ENCODE measurements at places on chromosomes 2 and 18.

DNA sequence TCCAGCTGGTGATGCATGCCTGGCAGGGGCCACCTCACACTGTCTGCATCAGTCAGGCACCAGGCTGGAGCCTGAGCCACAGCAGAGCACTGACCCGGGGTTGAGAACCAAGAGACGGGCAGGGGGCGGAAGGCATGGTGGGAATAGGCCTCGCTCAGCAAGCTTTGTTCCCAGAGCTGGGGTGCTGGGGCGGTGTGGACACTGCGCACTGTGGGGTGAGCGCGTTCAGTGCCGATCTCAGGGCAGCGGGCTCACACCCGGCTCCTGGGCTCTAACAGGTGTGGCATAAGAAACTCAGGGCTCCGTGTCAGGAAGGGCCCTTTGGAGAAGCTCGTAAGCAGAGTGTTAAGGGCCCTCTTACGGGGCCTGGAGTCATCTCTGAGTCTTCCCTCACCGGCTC is 15.7 kb downstream of the SH3RF3 start:
- DNase-seq: no peak

DNA sequence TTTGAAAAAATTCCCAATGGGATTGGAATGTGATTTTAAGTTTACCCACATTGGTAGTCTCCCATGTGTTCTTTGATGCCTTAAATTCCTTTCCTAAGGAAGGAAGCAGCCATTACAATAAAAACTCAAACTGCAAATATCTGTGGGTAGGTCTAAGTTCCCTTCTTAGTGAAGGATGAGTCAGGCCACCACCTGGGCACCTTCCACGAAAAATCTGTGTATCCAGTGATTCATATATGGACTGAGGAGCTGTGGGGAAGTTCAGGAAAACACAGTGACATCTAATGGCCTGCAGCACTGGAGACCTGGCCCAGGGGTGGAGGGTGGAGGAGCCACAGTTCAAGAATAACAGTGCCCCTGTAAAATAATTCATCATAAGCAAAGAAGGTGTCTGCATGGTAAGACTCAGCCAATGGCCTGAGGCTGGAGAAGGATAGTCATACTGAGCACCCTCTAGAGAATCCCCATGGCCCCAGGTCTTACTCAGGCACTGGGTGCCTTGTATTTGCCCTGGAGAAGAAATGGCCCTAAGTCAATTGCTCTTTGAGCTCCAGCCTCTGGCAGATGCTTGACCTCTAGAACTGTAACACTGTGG is 248.6 kb downstream of the SP3 start:
- no peak for DNase-seq

- no peak for DNase-seq
These were observed 45.6 kb upstream of the TTC39C start for GRCh38 chr18:23968638-23969604.

DNA sequence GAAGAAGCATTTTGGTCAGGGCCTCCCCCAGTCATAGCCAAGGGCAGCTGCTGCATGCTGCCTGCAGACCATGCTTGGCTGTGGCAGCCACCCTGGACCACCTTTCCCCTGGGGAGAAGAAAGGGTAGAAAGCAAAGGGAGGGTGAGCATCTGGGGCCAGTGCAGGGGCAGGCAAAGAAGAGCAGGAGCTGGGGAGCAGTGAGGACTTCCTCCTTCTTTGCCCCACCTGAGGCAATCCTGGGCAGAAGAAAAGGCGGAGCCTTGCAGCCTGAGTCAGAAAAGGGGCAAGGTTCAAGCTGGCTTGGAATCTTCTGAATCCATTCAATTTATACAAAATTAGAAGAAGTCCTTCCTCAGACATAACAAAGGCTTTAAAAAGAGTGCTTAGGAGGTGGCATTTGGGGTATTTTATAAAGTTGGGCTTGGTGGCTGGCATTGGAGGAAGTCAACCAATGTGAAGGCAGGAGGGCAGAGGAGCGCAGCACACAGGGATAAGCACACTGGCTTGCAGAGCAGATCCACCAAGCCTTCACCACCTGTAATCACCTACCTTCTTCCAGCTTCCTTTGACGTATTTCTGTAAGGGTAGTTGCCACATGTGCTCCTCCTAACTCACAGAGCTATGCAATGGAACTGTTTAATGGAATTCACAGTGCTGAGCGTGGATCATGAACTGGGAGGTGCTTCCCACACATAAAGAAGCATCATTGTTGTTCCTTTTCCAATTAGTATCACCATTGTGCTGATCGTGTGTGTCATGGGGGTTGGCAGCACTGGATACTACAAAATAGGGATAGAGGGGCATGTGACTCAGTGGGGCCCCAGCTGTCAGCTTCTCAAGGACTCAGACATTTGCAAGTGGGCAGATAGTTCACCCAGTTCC is 154.4 kb upstream of the EPAS1 start:
- no peak for DNase-seq

DNA sequence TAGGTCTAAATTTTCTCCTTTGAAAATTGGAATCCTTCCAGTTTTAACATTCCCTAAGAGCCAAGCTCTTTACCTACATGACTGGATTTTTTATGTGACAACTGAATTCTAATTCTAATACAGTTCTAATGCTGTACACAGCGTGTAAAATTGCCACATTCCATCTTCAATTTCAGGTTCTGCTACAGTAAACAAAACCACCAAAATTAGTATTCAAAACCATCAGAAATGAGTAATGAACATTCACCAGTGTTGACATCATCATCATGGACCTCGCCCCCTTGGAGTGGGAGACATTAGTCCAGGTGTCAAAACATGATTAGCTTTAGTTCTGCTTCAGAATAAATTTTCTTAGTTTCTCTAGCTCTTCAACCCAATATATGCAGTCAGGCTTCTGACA is 133.6 kb downstream of the MBD2 start:
- no peak for DNase-seq

- DNase-seq: no peak
These were observed 249.7 kb upstream of the NCKAP5 start for GRCh38 chr2:133817680-133818566.

DNA sequence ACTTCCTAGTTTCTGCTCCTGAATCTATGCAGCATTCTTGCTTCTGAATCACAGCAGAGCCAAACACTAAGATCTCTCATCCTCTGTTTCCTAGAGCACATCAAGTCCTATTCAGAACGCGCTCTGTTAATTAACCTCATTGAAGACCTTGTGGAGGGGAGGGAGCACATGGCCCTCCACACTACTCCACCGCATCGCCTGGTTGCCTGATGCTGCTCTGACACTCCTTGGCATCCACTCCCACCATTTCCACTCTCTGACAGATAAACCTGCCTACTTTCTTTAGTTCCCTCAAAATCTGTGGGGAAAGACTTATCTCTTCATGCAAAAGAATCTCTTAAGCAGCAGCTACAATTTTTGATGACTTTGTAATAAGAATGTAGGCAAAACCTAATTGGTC is 802.3 kb upstream of the GYPC start:
- no peak for DNase-seq

- no peak for DNase-seq
These were observed 194.2 kb downstream of the TWIST2 start for GRCh38 chr2:239042046-239042445.

GRCh38 chr2:182666674-182667314 is 49.3 kb upstream of the DNAJC10 start:
- no peak for DNase-seq

- no peak for DNase-seq
These were observed at the start of gene ARHGAP25 for GRCh38 chr2:68734688-68735525. Gene ARHGAP25 (plus strand): TSS chr2:68734811. CDS start chr2:68735200, 389 bp downstream.

DNA sequence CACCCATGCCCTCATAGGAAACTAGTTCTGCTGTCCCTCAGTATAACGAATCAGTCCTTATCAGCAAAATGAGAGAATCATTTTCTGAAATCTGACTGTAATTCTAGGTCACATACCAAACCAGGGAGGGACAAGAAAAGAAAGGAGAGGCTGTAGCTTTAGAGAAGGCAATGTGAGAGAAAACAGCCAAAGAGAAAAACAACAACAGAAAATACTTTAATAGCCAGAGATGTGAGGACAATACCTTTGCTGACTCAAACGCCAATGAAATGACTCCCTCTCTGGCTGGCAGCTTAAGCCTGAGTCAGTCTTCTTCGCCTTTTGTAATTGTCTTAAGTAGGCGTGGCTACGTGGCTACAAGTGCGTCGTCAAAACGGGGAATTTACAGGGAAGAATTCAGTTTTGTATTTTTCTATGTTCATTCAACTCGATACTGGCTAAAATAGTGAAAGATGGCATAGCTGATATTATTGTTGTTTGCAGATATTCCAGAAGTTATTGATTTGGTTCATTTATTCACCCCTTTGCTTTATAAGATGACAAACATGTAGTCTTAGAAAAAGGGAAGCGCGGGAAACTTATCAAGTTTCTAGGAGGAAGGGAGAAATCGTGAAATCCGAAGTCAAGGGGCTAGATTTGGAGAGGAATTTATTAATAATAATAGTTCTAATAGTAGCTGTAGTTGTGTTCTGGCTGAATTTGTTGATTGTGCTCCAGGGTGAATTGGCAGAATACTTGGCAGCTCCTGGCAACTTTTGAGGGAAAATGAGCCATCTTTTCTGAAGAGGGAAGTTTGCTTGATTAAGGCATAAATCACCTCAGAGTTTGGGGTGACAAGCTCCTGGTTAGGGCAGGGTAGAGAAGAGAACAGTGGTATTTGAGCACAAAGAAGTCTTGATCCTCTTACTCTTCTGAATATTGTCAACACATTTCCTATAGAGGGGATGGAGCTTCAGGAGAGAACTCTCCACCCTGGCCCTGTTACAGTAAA is at the start of gene IL1A:
Gene IL1A, minus strand, starts transcription at position 295 of the 991 bp plus-strand sequence. CDS start 723 bp downstream, outside the sequence.
- no peak for DNase-seq

- DNase-seq: peak; percentile 25
These were observed 452 bp downstream of the RAPH1 start for GRCh38 chr2:203534621-203535077.

- no peak for DNase-seq
These were observed 4.7 kb upstream of the TTN start for GRCh38 chr2:178811901-178812300.

DNA sequence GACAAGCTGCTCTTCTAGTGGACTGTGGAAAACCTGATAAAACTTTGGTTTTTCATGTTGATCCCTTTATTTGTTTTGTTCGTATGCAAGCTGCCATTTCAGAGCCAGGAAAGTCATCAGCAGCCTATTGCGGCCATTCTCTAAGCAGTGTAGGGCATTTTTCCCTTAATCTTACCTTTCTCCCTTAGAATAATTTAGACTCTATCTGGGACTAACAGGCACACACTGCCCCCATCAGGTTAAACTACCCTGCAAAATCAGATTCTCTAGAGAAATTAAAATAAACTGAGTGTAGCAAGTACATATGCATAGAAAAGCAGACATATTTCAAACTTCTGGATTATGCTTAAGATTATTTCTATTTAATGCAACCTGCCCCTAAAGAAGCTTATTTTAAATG is 347.5 kb downstream of the METTL4 start:
- no peak for DNase-seq

DNA sequence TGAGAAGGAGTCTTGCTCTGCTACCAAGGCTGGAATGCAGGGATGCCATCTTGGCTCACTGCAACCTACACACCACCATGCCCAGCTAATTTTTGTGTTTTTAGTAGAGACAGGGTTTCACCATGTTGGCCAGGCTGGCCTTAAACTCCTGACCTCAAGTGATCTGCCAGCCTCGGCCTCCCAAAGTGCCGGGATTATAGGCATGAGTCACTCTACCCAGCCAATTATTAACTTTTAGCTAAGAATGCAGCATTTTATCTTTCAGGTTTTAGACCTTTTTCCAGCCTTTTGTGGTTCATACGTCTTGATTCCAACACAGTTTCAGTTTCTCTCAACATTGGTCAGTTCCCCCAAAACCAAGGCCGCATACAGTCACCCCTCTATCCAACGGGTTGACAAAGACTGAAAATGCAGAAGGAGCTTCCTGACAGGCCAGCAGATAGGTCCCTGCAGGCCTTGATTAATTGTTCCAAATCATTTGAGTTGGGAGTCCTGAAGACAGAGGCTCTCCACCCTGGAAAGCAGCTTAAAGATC is 262.2 kb upstream of the KLHL29 start:
- DNase-seq: no peak

DNA sequence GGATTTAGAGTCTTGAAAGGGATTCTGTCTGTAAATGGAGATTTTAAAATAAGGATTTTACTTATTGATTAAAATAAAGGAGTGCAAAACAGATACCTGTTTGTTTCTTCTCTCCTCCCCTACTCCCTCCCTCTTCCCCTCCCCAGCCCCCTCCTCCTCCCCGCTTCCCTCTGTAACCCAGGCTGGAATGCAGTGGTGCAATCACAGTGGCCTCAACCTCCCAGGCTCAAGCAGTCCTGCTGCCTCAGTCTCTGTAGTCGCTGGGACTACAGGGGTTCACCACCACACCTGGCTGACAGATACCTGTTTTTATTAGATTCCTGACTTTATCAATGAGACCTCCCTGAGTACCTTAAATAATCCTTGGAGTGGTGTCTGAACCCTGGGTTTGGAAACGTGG is 57.1 kb downstream of the OXER1 start:
- DNase-seq: no peak

GRCh38 chr2:226117510-226118065 is 682.0 kb downstream of the IRS1 start:
- no peak for DNase-seq

DNA sequence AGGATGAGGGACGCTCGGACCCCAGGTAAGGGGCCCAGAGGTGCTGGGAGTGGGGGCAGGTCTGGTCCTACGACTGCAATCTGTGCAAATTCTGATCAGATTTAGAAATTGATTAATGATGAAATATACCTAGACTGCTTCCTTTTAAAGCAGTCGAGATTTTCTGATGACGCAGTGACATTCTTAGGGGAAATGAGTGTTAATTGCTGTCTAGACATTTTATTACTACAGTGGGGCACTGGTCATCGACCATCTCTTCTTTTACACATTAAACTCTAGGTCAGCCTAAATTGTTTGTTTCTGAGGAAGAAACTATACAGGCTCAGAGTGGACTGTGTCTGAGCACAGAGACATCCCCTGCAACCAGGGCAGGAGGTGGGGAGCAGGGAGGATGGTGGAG is 154.4 kb upstream of the SALL3 start:
- DNase-seq: no peak

GRCh38 chr2:121502781-121503180 is 27.9 kb upstream of the RNU4ATAC start:
- DNase-seq: no peak

DNA sequence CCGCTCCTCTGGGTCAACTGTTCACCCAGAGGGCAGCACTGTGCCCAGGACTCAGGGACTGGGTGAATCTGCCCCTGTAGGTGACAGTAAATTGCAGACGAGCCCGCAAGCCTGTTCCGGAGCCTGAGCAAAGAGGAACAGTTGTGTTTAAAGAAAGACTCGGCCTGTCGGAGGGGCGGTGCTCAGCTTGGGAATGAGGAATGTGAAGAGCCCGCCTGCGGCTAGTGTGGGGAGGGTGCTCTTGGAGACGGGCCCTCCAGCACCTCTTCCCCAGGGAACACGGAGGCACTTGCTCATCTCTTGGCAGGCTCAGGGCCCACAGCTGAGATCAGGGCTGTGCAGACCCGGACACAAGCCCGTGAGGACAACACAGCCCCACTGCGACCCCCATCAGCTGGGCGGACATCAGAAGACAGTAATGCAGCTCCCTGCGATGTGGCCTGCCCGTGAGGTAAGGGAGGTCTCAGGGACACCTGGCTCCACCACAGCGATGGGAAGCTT is 299.0 kb downstream of the NDUFA10 start:
- DNase-seq: no peak

DNA sequence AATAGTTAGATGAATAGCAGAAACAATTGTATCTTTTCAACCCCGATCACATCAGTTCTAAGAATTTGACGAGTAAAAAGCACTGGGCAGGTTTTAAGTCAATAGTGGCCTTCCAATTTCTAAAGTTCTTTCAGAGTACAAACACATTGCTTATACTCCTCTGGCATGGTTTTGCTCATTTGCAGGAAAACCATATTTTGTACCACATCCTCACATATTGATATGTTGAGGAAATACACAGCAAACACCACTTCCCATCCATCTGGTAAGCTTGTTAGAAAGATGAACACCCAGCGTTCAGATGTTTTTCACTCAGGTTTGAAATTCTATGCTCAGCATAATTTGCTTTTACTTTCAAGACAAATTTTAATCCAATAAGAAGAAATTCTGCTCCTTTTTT is 344.6 kb upstream of the ACVR2A start:
- no peak for DNase-seq
